Progenitor cell of endocrine pancreas (in vitro differentiated cells): ENCODE measurements at places on chromosomes 11 and 22. TPM values are rescaled to one million over a fixed set of nuclear protein-coding genes. Genes with fewer than 3 reads are reported as not detected.
A peak's percentile ranks its signal among the peaks of the same experiment; 100 is the strongest.

Gene LRRC75B
- 23.6 and 24.6 TPM in 2 replicates for total RNA-seq

DNA sequence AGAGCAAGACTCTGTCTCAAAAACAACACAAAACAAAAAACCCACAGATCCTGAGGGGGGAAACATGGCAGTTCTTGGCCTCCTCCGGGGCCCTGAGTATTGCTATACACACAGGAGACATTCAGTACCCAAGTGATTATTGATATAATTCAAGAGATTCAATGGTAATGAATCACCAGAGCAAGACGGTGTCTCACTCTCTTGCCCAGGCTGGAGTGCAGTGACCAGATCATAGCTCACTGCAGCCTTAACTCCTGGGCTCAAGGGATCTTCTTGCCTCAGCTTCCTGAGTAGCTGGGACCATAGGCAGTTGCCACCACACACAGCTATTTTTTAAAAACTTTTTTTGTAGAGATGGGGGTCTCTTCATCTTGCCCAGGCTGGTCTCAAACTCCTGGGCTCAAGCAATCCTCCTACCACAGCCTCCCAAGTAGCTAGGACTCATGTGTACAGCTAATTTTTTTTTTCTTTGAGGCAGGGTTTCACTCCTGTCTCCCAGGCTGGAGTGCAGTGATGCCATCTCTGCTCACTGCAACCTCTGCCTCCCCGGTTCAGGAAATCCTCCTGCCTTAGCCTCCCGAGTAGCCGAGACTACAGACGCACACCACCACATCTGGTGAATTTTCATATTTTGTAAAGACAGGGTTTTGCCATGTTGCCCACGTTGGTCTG lies 21.8 kb upstream of the PIK3C2A start:
- H3K27ac ChIP-seq: peak overlapping the region; percentile 63
- H3K27me3 ChIP-seq: no peaks in the 10 kb centered on the region
- H3K4me3 ChIP-seq: no peak overlapping the region
- peaks cover 2% of the 10 kb centered on the region for H3K4me1 ChIP-seq
- DNase-seq: no peak

Gene SLC17A6
- total RNA-seq: 0.20 TPM in 1 of 2 replicates, not detected in the other

GRCh38 chr22:47878460-47878859 lies 1116.0 kb downstream of the TBC1D22A start:
- H3K4me3 ChIP-seq: no peak overlapping the region
- H3K27me3 ChIP-seq: no peaks in the 10 kb centered on the region
- no peaks in the 10 kb centered on the region for H3K4me1 ChIP-seq
- no peaks in the 10 kb centered on the region for H3K36me3 ChIP-seq

- no peaks in the 10 kb centered on the region for H3K36me3 ChIP-seq
- H3K27me3 ChIP-seq: peaks cover 8% of the 10 kb centered on the region
- H3K4me1 ChIP-seq: peaks cover 4% of the 10 kb centered on the region
- no peak overlapping the region for H3K4me3 ChIP-seq
Measured at GRCh38 chr11:61193596-61193995, 9.7 kb upstream of the PGA3 start.

DNA sequence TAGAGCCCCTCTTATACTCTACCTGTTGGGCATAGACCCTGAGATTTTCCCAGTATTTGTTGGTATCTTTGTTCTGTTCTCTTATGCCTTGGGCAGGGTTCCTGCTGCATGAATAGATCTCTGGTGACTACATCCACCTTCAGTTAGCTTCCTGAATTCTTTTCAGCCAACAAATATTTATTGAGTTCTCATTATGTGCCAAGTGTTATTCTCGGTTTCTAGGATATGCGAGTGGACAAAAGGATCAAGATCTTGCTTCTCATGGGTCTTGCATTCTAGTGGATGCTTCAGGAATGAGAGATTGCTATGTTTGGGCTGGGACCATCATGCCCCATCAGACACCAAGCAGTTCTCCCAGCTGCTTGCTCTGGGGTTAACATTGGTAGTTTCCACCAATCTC lies 340.0 kb downstream of the METTL15 start:
- peak overlapping the region; percentile 30 for H3K27ac ChIP-seq
- no peaks in the 10 kb centered on the region for H3K36me3 ChIP-seq
- peaks cover 4% of the 10 kb centered on the region for H3K4me1 ChIP-seq
- no peak overlapping the region for H3K4me3 ChIP-seq
- H3K27me3 ChIP-seq: no peaks in the 10 kb centered on the region

Gene APOBEC3C
- total RNA-seq: 4.2 and 7.0 TPM in 2 replicates

Gene USP35
- 14.7 and 16.5 TPM in 2 replicates for total RNA-seq

DNA sequence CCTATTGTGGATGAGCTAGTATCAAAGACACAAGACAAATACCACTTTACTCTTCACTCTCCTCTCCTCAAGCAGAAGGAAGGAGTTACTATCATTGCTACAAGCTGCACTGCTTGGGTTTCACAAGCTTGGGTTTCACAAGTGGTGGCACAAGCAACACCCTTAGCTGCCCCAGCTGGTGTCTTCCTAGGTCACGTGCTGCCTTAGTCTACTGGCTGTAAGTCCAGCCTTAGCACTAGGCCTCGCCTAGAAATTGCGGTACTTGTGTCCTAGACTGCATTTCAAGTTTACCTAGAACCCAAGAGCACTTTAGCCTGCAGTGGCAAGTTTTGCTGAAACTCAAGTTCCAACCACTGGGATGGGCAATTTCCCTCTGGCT lies 86.6 kb downstream of the EHF start:
- no peak overlapping the region for H3K27ac ChIP-seq
- no peaks in the 10 kb centered on the region for H3K27me3 ChIP-seq
- H3K4me3 ChIP-seq: no peak overlapping the region
- H3K4me1 ChIP-seq: peaks cover 1% of the 10 kb centered on the region
- no peak for DNase-seq
- peaks cover 80% of the 10 kb centered on the region for H3K36me3 ChIP-seq

GRCh38 chr22:22682807-22683667 lies 38.6 kb downstream of the GGTLC2 start:
- H3K27ac ChIP-seq: no peak overlapping the region
- no peak overlapping the region for H3K4me3 ChIP-seq
- no peaks in the 10 kb centered on the region for H3K4me1 ChIP-seq
